GM10248 (cell line): ENCODE measurements at places on chromosomes 7 and 10.

GRCh38 chr10:117166418-117167345, 28.6 kb upstream of the VAX1 start:
- no peak for DNase-seq

GRCh38 chr7:7565018-7565680, 1.5 kb upstream of the MIOS start:
- no peak for DNase-seq

- no peak for DNase-seq
Observed at GRCh38 chr10:63214571-63214970, 81.4 kb downstream of the NRBF2 start.

- DNase-seq, result no peak
Observed at GRCh38 chr10:111370101-111370500, 293.3 kb downstream of the ADRA2A start.

DNA sequence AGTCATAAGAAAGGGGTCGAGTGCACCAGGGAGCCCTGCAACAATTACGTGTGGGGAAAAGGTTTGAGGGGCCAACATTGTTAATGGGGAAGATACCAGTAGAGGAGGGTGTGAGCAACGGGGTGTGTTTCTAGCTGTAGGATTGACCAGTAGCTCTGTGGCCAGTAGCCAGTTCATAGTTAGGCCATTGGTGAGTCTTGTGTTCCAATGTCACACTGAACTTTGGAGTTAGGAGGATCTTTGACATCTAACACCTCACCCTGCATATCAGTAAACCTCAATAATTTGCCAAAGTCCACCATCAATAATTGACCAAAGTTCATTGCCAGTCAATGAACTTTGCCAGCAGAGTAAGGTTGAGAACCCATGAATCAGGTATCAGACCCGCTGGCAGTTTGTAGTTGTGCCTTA, 168.8 kb downstream of the CPED1 start:
- no peak for DNase-seq

DNA sequence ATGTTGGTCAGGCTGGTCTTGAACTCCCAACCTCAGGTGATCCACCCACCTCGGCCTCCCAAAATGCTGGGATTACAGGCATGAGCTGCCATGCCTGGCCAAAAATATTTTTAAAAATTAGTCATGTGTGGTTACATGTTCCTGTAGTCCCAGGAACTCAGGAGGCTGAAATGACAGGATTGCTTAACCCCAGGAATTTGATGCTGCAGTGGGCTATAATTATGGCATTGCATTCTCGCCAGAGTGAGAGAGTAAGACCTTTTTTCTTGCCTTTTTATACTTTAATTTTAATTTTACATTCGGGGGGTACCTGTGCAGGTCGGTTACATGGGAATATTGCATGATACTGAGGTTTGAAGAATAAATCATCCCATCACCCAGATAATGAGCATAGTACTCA, 86.6 kb upstream of the ZNF92 start:
- DNase-seq, result no peak

DNA sequence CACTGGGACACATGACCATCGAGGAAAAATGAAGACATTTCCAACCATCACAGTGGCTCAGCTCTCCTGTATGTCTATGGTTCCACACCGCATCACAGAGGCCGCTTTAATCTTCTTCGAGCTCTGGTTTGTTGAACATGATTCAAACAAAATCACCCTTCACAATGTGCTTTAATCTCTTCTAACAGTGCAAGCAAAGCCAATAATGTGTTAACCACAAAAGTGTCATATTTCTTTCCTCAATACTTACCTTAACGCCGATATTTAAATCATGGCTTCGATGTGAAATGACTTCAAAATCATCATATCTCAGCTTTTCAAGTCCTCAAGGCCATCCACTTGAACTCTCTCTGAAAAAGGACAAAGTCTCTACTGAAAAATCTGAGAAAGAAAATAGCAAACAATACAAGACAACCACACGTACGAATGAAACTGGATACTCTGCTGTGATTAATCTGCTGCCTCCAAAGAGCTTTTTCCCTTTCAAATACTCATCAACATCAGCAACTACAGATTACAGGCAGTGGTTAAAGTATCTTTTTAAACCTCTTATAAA, 23.0 kb upstream of the SVIL start:
- DNase-seq, result no peak
